ENCODE measurements at places on chromosomes 4 and X.
A peak's percentile ranks its signal among the peaks of the same experiment; 100 is the strongest.

DNA sequence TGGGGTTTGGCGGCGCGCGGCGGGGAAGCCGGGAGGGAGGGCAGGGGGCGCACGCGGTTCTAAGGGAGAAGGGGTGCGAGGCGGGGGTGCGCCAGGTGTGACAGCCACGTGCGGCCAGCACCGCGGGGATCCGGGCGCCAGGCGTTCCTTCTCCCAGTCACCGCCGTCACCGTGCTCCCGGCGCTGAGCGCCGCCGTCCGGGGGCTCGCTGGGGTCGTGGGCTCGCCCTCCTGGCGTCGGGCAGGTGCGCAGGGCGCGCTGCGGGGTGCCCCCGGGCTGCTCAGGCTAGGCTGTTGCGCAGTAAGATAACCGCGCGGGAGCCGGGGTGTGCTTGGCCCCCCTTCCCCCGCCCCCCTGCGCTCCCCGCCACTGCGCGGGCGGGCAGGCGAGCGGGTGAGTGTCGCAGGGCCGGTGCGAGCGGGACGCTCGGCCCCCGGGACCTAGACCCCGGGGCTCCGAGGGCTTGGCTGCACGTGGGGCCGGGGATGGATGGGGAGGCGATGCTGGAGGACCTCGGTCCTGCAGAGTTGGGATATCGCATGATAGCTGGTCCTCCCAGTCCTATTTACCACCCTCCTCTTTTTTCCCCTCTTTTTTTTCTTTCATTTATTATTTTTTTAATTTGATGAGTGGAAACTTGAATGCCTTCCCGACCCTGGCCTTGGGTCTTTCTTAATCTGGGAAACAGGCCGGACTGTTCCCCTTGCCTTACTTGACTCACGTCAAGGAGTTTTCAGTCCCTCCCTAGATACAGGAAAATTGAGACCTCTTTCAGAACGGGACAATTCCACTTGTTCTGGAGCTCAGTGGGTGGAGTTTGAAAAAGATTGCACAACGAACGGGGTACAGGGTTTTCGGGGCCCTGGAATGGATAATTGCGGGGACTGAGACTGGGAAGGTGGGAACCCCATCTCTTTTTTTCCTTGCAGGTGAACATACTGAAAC, 797 bp downstream of the TXLNG start:
- DNase-seq, result no peak

DNA sequence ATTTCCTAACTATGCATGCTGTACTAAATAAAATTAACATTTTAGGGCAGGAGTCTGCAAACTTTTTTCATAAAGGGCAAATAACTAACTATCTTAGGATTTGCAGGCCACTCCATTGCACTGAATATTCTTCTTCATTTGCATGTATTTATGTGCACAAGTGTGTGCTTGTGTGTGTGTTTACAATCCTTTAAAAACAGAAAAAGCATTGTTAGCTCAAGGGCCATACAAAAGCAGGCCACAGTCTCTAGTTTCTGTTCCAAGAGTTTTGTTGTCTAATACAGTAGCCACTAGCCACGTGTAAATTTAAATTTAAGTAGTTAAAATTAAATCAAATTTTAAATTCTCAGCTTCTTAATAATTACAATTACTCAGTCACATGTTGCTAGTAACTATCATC, 621.8 kb downstream of the TMA16 start:
- DNase-seq, result no peak

DNA sequence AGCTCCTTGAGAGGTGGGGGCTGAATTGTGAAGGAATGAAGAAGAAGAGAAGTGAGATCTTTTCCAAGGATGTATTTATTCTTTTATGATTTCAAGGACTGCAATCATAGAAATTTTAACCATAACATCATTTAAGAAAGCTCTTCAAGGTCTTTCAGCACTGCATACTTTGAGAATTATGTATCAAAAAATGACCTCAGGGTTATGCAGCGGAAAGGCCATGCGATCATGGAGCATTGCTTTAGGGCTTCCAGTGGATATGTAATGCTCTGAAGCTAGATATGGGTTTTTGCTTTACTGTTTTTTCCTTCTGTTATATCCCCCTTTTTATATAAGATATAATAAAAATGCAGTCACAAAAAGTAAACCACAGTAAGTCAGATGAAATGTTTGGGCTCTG, 38.7 kb downstream of the SGMS2 start:
- DNase-seq, result no peak

DNA sequence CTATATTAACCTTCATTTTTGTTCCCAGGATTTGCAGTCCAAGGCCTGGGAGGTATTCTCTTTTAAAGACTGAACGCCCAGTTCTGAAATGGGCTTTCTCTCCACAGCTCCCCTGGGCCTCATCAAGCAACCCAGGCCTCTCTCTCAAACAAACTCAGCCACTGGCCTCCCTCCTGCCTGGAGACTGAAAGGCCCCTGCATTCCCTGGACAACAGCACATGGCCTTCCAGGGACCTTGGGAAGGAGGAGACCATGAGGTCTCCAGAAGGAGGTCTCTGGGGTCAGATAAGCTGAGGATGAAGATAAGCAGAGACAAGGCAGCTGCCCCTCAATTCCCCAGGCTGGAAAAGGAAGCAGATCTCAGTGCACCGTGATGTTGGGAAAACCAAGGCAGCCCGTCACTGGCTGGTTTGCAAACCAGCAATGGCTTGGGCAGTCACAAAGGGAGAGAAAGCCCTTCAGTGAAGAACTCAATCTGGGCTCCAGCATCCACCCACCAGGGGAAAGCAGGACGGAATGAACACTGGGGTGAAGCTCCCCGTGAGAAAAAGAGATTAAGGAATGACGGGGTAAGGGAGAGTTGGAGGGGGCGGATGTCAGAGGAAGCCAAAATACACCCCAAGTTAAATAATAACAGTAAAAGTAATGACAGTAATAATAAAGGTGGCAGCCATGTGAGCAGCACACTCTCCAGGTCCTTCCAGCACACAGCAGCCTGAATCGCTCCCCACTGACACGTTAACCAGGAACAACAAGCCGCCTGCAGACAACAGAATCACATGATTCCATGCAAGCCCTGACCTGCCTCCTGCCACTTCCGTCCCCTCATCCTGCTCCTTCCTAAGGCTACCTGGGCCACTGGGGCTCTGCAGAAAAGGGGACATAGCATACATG, 22.3 kb downstream of the AMOT start:
- peak; percentile 5 for DNase-seq

DNA sequence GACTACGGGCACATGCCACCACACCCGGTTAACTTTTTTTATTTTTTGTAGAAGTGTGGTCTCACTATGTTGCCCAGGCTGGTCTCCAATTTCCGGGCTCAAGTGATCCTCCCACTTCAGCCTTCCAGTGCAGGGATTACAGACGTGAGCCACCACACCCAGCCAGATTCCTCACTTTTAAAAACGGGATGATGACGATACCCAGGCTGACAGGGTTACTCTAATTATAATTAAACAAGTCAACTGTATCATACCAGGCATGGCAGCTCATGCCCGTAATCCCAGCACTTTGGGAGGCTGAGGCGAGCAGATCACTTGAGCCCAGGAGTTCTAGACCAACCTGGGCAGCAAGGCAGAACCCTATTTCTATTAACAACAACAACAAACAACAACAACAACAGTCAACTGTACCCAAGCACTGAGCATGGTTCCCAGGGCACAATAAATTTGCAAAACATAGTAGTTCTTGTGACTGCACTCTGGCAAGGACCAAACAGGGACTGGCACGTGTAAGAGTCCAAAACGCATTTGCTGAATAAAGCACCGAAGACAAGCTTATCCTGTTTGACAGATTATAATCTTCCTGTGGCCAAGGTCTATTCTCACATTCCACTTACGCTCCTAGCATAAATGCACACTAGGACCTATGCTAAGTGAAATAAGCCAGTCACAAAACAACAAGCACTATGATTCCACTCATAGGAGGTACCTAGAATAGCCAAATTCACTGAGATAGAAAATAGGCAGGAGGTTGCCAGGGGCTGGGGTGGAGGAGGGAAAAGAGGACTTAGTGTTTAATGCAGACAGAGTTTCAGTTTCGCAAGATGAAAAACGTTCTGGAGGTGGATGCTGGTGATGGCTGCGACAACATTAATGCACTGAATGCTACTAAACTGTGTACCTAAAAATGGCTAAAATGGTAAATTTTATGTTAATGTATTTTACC, 77.5 kb downstream of the IRF2 start:
- DNase-seq, result no peak

- peak; percentile 15 for DNase-seq
These were observed 10.4 kb upstream of the SPIN4 start for GRCh38 chrX:63361494-63361893.

GRCh38 chr4:86633854-86634253, 39.7 kb downstream of the PTPN13 start:
- no peak for DNase-seq

DNA sequence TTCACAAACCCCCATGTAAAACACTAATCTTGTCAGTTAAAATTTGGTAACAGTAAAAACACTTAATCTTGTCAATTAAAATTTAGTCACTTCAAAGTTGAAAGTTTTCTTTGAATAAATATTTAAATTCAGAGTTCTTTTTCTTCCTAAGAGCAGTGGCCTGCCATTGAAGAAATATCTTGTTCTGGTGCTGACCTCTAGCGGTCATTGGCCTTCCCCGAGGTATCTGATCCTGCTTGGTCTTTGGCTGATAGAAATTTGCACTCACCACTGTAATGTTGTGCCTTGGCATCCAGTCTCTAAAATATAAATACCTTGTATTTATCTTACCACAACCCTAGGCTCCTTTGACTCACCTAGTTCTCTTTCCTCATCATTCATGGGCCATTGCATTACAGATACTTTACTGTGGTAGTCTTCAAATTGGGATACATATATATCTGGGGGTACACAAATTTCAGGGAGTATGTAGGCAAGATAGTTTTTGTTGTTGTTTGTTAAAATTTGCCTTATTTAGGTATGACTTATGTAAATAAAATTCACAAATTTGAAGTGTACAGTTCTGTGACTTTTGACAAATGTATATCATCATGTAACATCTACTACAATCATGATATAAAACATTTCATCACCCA, 6.7 kb upstream of the ART3 start:
- peak; percentile 72 for DNase-seq

DNA sequence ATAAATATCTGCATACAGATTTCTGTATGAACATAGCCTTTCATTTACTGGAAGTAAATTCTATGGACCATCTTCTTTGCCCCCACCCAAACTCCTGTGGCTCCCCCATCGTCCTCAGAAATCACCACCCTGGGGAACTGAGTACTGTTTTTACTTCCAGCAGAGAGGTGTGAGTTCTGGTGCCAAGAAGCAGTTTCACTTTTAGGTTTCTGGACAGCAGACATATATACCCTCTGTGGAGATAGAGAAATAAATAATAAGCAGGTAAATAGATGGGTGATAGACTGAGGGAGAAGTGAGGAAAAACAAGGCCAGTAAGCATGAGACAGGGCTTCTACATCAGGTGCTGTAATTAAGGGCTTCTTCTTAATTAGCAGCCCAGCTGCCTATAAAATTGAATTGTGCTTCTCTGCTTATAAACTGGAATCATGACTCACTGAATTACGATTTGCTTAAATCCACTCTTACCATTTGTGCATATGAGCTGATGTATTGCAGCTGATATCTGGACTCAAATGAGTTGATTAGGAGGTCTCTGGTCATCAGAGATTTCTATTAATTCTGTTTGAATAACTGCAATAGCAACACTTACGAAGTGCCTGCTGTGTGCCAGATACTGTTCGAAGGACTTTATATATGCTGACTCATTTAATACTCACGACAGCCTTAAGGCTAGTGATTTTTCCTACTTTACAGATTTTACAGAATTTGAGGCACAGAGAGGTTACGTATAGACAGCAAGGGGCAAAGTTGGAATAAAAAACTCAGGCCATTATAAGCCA, 60.8 kb upstream of the DHX15 start:
- DNase-seq, result no peak

DNA sequence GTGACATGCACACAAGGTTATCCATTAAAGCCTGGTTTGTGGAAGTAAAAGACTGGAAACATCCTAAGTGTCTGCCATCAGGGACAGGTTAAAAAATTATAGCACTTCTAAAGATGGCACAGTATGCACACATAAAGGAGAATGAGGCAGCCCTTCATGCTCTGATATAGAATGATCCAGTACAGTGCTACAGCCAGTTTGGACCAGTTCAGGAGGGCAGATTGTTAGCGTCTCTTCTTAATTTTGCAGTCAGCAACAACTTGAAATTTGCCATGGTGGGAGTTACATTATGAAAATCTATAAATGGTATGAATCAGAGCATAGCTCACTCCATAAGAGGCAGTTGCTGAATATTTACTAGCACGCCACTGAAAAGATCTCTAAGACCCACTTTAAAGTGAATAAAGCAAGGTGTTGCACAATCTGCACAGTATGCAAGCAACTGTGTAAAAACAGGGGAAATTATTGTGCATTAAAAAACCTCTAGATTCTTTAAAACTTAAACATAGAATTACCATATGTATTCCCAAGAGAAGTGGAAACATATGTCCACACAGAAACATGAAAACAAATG, 20.3 kb upstream of the SOD3 start:
- no peak for DNase-seq

- peak; percentile 10 for DNase-seq
These were observed 451.7 kb upstream of the PITX2 start for GRCh38 chr4:111074523-111075114.

DNA sequence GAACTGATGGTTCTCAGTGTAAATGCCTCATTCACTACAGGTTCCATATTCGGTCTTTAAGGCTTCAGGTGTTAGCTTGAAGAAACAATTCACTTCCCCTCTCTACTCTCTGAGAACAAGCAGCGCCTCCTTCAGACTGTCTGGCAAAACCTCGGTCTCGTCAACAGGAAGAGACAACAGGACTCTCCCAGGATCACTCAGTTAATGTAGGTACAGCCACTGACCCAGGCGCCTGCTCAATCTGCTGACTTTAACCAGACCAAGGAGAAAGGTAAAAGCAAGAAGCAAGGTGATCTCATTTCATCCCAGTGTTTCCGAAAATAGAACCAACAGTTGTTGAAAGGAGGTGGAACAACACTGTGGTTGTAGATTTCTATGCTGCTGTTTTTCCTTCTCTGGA, 102.2 kb downstream of the SLC2A9 start:
- peak; percentile 55 for DNase-seq

GRCh38 chr4:152448038-152448707, 87.7 kb downstream of the FBXW7 start:
- DNase-seq, result no peak

DNA sequence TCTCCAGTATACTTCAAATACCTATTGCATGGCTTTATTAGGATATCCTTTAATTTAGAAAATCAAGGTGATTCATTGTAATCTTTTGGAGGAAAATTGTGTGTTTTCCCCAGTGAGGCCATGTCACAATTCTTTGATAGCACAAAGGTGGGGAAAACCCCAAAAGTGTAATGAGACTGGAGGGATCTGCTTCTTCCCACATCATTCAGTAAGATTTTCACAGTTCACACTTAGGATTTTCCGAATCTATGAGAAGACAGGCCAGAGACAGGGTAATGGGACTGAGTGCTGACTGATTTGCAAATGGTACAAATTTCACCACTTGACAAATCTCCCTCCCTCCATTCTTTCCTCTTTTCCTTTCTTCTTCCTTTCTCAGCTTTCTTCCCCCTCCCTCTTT, 181.1 kb downstream of the MGST2 start:
- DNase-seq, result no peak

- peak; percentile 20 for DNase-seq
These were observed at the start of gene MAOA for GRCh38 chrX:43656005-43656494. TSS of gene MAOA (plus strand) at chrX:43656299. CDS start at chrX:43656342, 43 bp downstream.

Data from mesendoderm (in vitro differentiated cells).